Iris pigment epithelial cell (primary cell): ENCODE measurements at places on chromosomes 1 and 21.

DNA sequence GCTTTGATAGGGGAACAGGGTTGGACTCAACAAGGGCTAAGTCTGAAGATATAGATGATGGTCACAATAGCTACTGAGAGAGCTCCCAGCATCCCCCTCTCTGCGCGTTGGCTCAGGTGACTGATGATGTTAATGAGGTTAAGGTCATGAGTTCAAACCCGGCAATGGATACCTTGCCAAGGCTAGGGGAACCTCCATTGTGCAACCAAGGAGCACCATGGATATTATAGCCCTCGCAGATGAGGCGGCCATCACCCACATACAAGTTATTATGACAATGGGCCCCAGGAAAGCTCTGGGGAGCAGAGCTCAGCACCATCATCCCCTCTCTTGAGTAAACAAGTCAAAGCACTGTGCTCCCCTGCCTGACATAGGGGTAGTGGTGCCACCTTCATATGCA lies 8.2 kb downstream of the KCNA2 start:
- DNase-seq, result no peak

- DNase-seq, result no peak
These were observed 5.1 kb downstream of the HRNR start for GRCh38 chr1:152218762-152219436.

DNA sequence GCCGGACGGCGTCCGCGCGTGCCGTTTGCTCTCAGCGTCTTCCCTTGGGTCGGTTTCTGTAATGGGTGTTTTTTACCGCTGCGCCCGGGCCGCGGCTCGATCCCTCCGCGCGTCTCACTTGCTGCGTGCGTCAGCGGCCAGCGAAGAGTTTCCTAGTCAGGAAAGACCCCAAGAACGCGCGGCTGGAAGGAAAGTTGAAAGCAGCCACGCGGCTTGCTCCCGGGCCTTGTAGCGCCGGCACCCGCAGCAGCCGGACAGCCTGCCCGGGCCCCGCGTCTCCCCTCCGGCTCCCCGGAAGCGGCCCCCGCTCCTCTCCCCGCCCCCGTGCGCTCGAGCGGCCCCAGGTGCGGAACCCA lies 159.8 kb downstream of the RUNX1 start:
- peak; percentile 84 for DNase-seq

- peak; percentile 88 for DNase-seq
These were observed 54.6 kb upstream of the PRKACB start for GRCh38 chr1:84089465-84089864.

GRCh38 chr1:210292231-210292871 lies 36.4 kb upstream of the HHAT start:
- no peak for DNase-seq

- peak; percentile 24 for DNase-seq
These were observed 60.5 kb downstream of the ERI3 start for GRCh38 chr1:44294588-44295007.

DNA sequence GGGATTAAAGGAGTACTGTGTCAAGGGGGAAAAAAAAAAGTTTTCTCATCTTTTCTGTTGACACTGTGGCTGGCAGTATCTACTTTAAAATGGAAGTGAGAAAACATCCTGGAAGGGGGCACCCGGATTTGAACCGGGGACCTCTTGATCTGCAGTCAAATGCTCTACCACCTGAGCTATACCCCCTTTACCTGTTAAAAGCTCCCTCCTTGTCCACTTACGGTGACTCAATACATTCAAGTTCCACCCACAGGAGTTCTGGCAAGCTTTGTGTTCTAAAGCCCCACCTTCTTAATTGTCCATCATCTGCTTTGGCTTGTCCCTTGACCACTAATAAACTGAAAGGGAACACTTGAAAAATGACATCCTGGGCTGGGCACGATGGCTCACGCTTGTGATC lies 68.2 kb downstream of the FNBP1L start:
- no peak for DNase-seq

DNA sequence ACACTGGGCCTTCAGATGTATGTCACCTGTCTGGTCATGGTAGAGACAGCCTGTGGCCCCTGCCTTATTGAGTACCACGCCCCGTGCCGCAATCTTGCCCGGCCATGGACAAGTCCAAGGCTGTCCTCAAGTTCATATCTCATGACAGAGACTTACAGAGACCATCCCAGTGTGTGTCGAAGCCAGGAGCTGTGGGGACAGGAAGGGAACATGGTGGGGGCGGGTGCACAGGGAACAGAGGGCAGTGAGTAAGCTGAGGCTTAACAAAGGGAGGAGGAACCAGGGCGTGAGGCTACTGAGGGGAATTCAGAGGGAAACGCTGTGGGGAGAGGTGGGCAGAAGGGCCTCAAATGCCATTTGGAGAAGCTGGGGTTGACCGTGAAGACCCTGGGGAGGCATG lies 75.8 kb downstream of the ALPL start:
- no peak for DNase-seq

GRCh38 chr1:63651161-63651701 lies 58.0 kb downstream of the PGM1 start:
- DNase-seq, result peak; percentile 66
